ENCODE measurements at places on chromosomes 7 and 10.

DNA sequence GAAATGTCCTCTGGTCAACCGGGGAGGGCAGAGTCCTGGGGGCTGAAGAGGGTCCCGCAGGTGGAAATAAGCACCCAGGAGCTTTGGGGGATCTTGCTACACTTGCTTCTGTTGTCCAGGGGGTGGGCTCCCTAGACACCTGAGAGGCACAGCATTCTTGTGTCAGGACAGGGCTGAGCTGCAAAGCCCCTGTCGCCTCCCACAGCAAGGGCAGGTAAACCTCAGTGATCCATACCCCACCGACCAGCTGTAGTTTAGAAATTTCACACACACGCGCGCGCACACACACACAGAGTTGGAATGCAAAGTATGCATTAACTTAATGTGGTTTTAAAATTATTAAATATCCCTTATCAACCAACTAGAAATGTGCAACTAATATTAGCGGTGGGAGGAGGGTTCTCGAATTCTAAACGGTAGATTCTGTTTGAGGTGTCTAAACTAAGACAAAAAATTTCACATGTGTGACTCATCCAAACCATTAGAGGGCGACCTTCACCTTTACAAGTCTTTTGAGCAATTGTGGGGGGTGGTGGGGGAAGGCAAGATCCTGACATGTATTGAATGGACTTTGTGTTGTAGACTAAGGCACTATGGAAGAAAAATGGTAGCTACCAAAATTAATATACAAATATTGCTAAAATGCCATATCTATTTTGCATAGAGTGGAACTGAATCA lies 34.3 kb upstream of the PTF1A start:
- DNase-seq = peak; percentile 29

- no peak for DNase-seq
These were observed 326.2 kb upstream of the POT1 start for GRCh38 chr7:125255810-125256209.

- no peak for DNase-seq
These were observed 87.0 kb downstream of the PTPN20 start for GRCh38 chr10:46998192-46998591.

- peak; percentile 48 for DNase-seq
These were observed 40.1 kb downstream of the IQUB start for GRCh38 chr7:123494193-123494796.

- no peak for DNase-seq
These were observed 661.5 kb downstream of the MAGI2 start for GRCh38 chr7:78792006-78792405.

DNA sequence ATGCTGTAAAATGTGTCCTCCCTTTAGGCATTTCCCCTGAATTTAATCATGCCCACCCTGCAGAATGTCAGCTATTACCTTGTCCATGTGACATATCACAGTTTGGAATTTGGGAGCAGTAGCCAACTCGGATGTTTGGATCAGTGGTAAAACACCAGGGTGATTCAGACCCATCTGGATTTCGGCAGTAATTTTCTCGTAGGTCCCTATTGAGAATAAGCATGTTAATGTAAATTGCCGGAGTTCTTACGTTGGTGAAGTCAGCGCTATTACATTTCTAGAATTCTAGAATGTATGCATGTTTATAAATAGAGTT lies 44.1 kb downstream of the HGF start:
- no peak for DNase-seq

DNA sequence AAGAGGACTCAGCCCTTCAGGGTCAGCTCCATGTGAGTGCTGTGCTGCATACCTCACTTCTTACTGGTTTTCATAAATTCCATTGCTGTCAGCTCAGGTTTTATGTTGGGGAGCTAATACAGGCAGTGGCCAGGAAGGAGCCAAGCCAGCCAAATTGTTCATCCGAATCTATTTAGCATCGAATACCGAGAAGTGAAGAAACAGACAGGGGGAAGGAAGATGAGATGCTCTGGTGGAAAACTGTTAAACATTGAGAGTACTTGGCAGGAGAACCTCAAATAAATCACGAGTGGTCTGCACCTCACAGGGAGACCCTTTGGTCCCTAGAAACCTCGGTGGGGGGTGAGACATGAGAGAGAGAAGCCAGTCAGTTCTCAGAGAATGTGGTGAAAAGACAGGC lies 196.0 kb upstream of the TMEM72 start:
- DNase-seq = no peak

- no peak for DNase-seq
These were observed 22.6 kb downstream of the PLAC9 start for GRCh38 chr10:80154978-80155695.

DNA sequence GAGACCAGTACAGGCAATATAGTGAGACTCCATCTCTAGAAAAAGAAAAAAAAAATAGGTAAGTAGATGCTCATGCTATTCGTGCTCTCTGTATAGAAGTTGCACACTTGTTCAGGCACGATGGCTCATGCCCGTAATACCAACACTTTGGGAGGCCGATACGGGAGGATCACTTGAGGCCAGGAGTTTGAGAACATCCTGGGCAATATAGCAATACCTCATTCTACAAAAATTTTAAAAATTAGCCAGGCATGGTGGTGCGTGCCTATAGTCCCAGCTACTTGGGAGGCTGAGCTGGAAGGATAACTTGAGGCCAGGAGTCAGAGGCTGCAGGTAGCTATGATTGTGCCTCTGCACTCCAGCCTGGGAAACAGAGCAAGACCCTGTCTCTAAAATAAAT lies 17.2 kb upstream of the NPTX2 start:
- no peak for DNase-seq

GRCh38 chr10:67837541-67838314 lies at the start of gene DNAJC12:
Gene DNAJC12, minus strand, starts transcription at chr10:67838188. Its CDS starts 177 bp downstream, at chr10:67838011.
- DNase-seq = peak; percentile 22

DNA sequence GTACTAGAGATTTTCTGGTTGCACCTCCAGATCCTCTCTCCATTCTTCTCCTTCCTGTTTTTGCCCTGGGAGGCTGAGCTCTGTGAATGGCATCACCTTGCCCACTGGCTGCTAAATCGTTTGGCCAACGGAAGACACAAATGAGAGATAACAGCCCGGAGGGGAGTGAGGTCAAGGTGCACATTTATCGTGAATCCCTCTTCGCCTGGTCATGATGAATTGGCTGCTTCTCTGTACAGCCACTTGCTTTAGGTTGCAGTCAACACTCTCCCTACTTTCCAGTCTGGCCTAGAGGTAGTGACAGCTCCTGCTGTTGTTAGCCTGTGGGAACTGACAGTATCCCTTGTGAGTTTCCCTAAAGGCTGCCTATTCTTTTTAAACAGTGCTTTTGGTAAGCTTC lies 85.4 kb upstream of the CHCHD3 start:
- no peak for DNase-seq

- no peak for DNase-seq
These were observed 119.5 kb downstream of the TRRAP start for GRCh38 chr7:98997846-98998245.

DNA sequence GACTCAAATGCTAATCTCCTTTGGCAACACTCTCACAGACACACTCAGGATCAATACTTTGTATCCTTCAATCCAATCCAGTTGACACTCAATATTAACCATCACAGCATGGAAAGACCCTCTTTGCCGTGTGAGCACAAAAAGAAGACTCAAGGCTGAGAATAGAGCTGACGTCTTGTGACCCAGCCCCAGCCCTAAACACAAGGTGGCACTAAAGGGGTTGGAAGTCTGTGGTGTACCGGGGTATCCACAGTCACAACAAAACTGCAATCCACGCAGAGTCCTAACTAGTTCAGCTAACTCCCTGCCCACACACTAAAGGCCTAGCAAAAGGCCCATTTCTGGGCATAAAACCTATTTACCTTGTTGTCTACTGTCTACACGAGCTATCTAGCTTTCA lies 200.1 kb downstream of the ACTR3B start:
- DNase-seq = no peak

GRCh38 chr10:111445667-111446066 lies 368.8 kb downstream of the ADRA2A start:
- DNase-seq = no peak

DNA sequence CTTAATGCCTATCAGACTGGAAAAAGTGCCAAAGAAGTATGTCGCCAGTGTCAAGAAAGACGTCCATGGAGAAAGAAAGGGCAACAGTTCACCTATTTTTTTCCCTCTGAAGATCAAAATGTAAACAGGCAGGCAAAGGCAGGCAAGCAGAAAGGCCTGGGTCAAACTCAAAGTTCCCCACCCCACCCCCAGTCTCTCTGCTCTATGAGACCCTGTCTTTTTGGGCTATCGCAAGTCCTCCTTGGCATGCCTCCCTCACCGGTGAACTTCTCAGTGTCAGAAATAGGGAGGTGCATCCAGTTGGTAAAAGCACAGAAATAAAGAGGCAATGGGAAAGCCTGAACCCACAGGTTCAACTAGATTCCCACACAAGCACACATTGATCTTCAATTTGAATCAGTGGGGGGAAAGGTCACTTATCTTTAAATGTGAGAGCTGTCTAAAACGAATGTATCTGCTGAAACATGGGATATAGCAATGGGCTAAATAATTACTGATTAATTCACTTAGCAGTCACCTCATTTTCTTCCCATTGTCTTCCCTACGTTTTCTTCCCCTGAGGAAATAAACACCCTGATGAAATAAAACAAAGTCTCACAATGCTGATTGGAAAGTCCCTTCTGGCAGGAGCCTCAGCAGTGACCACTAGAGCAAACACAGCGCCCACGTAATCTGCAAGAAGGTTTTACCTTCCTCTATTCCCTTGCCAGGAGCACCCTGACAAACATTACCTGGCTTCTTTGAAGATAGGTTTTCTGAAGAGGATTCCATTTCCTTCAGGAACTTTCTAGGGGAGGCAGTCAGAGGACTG lies 31.1 kb downstream of the JAZF1 start:
- DNase-seq = peak; percentile 18

DNA sequence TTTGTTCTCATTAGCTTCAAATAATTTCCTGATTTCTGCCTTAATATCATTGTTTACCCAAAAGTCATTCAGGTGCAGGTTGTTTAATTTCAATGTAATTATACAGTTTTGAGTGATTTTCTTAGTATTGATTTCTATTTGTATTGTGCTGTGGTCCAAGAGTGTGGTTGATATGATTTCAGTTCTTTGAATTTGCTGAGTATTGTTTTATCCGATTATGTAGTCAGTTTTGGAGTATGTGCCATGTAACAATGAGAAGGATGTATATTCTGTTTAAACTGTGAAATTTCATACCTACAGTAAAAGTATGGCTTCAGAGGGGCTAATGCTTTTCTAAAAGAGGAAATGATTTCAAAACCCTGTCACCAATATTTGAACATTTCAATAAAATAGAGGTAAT lies 17.4 kb upstream of the GRM8 start:
- no peak for DNase-seq

DNA sequence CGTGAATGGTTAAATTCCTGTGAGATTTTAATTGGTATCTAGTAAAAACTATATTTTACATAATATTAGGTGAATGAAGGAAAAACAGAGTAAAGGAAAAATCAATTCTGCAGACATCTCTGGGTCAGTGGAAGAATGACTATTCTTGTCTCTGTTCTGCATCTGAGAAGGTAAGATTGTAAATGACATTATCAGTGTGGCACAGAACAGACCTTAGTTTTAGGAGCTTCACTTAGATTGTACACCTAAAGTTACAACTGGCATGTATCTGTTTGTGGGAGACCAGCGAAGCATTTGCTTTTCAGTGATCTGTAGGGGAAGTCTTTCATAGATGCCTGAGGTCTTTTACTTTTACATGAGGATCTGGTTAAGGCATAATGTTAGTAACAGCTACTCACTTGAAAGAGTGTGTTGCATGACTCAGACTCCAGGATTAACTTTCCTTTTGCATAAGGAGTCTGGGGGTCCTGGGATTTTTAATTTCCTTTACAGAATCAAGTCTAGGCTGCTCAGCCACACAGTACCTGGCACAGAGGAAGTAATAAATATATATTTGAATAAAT lies 56.2 kb downstream of the JMJD1C start:
- DNase-seq = no peak

DNA sequence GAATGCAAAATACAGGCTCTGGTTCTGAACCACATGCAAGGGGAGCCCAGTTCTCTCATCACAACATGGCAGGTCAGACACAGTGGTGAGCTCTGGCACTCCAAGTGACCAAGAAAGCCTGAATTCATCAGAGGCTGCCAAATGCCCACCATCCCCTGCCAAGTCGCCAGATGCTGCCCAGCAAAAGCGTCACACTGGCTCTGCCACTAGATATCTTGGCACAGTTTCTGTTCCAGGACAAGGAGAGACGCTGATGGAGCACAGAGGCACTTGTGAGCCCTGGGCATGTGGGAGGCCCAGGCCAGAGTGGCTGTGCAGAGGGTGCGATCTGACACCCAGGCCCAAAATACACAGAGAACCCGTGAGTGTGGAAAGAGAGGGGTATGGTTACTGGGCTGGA lies 57.8 kb downstream of the GAD2 start:
- DNase-seq = no peak

DNA sequence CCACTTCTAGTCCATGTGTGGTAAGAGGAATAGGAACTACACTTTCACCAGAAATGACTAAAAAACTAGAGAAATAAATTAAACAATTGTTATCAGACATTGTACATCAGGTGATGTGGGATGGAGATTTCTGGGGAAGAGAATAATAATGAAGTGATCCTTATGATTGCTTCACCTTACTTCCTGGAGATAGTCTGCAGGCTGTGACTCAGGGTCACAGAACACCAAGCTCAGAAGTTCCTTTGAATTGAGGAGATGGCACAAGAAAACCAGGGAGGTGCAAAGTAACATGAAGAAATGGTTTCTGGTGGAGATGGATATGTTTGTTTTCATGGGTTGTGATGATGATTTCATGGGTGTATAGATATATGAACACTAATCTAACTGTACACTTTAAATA lies 44.5 kb downstream of the ZWINT start:
- DNase-seq = no peak

DNA sequence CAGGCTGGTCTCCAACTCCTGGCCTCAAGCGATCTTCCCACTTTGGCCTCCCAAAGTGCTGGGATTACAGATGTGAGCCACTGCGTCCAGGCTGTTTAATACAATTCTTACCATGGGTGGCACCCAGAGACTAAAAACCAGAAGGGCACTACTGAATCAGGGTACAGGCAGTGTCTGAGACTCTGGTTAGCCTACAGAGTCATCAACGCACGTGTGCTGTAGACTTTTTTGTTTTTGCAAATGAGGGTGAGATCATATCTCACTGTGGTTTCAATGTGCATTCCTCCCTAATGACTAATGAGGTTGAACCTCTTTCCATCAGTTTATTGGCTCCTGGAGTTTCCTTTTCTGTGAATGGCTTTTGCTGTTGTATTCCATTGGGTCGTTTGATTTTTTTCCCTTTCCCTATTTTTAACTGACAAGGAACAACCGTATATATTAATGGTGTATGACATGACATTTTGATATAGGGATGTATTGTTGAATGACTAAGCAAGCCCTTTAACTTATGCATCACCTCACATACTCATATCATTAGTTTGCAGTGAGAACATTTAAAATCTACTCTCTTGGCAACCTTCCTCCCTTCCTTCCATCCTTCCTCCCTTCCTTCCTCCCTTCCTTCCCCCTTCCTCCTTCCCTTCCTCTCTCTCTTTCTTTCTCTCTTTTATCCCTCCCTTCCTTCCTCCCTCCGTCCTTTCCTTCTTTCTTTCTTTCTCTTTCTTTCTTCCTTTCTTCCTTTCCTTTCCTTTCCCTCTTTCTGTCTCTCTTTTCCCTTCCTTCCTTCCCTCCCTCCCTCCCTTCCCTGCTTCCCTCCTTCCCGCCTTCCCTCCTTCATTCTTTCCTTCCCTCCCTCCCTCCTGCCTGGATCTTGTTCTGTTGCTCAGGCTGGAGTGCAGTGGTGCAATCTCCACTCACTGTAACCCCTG lies 9.3 kb upstream of the TMEM270 start:
- DNase-seq = peak; percentile 62

GRCh38 chr10:100962351-100963080 lies 6.8 kb upstream of the SEMA4G start:
- DNase-seq = no peak

- no peak for DNase-seq
These were observed 521.9 kb downstream of the TYW1 start for GRCh38 chr7:67518580-67518979.

- DNase-seq = peak; percentile 80
These were observed 45.2 kb upstream of the BHLHA15 start for GRCh38 chr7:98165827-98166667.
